NCI-H2171 (cell line): ENCODE measurements at places on chromosomes 6 and 20.

DNA sequence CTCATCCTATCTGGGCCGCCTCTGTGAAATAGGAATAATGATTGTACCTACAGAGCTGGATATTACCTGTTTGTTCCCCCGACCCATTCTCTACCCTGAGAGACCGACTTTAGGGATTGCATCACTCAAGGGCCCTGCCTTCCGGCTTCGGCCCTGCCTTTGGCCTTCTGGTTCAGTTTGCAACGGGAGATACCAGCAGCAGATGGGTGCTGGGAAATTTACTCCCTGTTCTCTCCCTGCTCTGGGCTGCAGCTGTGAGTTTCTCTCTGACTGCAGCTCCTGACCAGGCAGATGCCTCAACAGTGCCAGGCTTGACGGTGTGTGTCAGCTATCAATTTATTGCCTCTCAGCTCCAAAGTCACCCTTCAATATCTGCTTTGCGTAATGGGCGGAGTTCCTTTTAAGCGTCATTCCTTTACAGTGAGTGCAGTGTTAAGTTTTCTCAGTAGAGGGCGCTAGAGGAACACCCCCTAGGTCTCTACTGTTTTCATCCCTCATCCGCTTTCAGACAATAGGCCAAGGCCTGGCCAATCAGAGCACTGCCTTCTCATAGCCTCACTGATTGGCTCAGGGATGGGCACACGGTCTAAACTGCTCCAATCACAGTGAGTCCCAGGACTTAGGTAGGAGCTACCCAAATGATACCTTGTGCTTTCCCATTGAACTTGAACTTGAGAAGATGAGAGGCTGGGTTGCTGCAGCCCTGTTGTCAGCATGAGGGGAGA lies 30.0 kb downstream of the KCNG1 start:
- DNase-seq = peak; percentile 51

DNA sequence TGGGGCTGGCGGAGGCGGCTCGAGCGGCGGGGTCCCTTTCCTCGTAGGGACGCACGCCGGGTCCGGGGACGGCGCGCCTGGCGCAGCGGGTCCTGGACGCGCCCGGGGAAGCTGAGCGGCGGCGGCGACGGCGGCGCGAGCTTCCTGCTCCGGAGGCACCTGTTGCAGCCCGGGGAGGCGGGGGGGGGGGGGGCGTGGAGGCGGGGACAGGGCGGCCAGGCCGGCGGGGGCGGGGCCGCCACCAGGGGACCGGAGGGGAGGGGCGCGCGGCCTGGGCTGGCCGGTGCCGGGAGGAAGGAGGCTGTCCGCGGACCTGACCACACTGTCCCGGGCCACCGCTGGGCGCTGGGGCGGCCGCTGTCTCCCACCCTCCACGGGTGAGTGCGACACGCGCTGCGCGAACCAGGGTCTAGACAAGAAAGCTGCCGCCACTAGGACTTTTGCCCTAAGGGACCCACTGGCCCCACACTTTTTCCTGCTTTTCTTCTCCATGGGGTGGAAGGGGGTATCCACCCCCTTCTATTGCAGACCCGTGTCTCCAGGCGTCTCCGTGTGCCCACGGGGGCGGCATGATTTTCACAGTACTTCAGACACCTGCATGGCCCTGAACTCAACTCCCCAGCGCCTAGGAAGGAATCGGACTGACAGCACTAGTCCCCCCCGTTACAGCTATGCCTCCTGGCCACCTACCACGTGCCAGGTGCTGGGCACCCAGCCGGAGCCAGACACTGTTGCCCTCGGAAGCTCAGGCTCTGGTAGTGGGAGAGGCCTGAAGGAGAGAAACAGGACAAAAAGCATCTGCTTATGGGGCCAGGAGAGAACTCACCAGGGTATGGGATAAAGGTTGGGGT lies at the start of gene NFATC2:
Gene NFATC2 (minus strand): TSS at position 149 of the 851 bp plus-strand sequence. CDS start 220 bp downstream, outside the sequence.
- peak; percentile 26 for DNase-seq

DNA sequence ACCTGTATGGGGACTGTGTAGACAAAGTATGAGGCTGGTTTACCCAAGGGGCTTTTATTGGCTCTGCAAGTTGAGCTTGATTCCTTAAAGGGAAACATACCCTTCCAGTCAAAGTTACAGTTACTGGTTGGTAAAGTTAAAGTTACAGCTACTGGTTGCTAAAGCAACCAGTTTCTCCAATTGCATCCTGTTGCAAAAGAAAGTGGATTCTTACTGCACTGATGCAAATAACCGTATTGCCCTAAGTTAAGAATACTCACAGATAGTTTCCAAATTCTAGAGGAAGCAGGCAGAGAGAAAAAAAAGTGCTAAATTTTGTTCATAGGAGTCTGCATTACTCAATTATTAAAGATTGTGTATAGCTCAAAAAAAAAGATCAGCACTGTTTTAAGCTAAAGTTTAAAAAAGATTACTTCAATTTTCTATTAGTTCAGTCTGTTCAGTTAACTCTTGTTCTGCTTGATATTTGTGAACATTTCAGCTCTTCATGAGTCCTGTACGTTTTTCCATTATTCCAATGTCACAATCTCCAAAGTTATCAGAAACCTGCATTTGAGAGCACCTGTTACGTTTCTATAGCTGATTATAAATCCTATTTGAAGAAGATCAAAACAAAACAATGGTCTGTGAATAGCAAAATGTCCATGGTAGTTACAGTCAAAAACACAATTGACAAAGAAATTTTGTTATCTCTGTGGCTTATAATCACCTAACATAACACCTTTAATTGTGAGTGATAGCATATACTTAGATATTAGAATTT lies 8.6 kb upstream of the IL22RA2 start:
- DNase-seq = no peak

- DNase-seq = no peak
Observed at GRCh38 chr6:89589297-89590025, 49.1 kb downstream of the LYRM2 start.

GRCh38 chr20:35732644-35732982 lies 9.4 kb downstream of the RBM39 start:
- DNase-seq = no peak

GRCh38 chr6:41013466-41014153 lies 25.4 kb downstream of the UNC5CL start:
- peak; percentile 71 for DNase-seq

- no peak for DNase-seq
Observed at GRCh38 chr6:151811081-151811480, 3.6 kb downstream of the ESR1 start.

DNA sequence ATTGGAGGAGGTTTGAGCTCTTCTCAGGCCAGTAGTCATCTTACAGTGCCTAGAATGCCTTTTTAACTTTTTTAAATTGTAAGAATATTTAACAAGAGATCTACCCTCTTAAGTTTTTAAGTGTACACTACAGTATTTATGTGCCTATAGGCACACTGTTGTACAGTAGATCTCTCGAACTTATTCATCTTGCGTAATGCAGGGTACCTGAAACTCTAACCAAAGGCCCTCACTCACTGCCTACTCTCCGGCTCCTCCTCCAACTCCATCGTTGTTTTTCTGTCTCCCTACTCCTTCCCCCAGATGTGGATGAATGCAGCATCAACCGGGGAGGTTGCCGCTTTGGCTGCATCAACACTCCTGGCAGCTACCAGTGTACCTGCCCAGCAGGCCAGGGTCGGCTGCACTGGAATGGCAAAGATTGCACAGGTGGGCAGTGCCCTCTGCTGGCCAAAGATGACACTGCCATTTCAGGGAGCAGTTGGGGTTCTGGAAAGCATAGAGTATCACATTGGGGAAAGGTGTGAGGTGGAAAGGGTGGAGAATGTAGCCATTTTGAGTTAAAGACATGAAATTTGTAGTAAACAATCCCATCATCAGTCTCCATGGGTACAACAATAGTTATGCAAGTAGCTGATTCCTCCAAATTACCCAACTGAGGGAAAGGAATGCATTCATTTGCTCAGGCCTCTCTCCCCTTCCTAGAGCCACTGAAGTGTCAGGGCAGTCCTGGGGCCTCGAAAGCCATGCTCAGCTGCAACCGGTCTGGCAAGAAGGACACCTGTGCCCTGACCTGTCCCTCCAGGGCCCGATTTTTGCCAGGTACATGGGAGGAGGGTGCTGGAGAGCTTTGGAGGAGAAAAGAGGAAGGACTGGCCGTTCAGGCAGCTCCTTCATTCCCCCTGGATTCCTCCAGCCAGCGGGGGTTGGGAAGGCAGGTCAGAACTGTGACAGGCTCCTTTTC lies 18.4 kb upstream of the ZNF76 start:
- DNase-seq = peak; percentile 46

GRCh38 chr20:45545754-45546453 lies 1.3 kb downstream of the EPPIN start:
- DNase-seq = no peak
